ENCODE measurements at places on chromosomes 13 and 19.

DNA sequence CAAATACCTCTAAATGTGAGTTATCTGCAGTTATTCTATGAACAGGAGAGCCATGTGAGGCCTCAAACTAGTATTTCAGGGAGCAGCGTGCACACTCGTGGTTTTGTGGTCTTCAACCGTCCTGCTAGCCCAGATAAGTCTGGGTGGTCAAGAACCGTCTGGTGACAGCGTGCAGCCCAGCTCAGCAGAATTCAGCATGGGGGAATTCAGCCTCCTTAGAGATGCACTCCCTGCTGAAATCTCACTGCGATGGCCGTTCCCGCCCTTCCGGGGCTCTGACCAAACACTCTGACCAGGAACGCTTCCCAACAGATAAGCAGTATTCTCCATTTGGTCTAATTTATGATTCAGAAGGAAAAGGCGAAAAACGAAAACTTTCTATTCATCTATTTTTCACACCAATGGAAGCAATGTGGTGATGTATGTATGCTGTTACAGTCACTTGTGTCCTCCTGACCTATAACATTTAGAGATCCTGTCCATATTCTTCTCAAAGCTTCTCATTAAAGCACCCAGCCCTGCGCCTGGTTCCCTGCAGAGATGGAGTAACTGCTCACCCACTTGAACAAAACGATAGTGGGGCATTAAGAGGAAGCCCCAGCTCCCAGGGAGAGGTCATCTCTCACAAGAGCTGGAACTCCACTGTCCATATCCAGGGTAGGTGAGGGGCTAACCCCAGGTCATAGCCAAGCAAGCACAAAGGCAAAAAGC is 2.9 kb downstream of the ANKRD27 start:
- no peak for DNase-seq

DNA sequence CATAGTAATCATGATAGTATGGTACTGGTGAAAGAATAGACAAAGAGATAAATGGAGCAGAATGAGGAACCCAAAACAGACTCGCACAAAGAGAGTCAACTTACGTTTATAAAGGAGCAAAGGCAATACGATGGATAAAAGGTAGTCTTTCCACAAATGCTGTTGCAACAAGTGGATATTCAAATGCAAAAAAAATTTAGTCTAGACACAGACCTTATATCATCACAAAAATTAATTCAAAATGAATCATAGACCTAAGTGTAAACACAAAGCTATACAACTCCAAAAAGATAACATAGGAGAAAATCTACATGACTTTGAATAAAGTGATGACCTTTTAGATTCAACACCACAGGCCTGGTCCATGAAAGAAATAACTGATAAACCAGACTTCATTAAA is 131.6 kb downstream of the KL start:
- DNase-seq: no peak

GRCh38 chr13:97282705-97283104 is 60.6 kb downstream of the MBNL2 start:
- DNase-seq: no peak

GRCh38 chr13:38394777-38395496 is 45.3 kb downstream of the UFM1 start:
- no peak for DNase-seq

- no peak for DNase-seq
These were observed 2.7 kb downstream of the KLK8 start for GRCh38 chr19:50998686-50999085.

DNA sequence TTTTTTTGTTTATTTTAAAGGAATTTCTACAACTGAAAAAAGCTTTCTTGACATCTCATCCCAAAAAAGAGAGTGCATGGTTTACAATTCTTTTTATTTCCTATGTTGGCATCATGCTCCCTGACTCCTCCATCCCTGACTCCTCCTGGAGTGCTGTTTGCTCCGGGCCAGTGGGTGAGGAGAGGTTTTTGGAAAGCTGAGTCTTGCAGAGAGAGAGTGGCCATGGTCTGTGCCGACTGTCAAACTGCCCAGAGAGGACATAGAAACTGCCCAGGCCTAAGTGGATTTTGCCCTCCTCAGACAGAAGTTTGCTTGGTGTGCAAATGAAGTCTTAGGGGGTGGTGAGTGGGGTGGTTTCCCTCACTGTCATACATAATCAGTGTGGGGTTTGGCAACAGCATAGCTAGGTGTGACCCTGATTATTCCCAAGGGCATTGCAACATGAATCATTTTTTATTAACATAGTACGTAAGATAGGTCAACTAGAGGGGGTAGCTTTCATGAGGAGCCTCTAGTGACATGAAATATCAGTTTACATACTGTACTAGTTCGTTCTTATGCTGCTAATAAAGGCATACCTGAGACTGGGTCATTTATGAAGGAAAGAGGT is 179.8 kb upstream of the UBL3 start:
- no peak for DNase-seq

GRCh38 chr13:99953138-99953755 is 18.3 kb downstream of the ZIC5 start:
- no peak for DNase-seq

DNA sequence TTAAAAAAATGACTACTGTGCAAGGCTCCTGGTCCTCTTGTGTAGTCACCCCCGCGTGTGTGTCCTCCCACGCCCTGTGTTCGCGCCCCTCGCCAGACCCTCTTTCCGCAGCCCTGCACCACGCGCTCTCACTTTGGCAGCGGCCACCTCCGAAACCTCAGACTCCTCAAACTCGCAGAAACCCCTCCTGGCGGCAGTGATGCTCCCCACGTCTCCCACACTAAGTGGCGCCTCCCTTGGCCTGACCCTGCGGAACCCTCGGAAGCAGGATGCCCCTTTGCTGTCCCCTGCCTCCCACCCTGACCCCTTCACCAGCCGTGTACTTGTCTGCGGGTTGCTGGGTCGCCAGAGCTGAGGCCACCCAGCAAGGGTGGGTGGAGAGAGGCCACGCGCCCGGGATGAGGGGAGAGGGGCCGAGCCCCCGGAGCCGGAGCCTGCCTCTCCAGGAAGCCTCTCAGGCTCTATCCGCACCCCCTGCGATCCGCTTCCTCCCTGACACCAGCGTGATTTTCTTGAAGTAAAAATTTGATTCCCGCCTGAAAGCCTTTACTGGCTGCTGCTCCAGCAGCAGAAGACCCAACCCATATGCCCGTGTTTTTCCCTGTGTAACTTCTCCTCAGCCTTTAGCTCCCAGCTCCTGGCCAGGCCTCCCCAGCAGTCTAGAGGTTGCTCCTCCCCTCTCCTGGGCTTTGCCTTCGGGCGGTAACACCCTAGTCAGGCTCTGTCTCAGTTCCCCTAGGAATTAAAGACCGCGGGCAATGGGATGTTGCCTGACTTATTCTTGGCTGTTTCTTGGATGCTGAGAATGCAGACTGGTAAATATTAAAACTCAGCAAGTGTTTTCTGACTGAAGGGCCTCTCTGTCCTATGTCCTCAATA is 55.2 kb downstream of the MIPEP start:
- no peak for DNase-seq

GRCh38 chr13:50401049-50401505 is 385.8 kb downstream of the KCNRG start:
- no peak for DNase-seq

- DNase-seq: no peak
These were observed 1570.3 kb upstream of the PRR20A start for GRCh38 chr13:55570371-55570770.
